ENCODE measurements at places on chromosomes 7 and 10.

DNA sequence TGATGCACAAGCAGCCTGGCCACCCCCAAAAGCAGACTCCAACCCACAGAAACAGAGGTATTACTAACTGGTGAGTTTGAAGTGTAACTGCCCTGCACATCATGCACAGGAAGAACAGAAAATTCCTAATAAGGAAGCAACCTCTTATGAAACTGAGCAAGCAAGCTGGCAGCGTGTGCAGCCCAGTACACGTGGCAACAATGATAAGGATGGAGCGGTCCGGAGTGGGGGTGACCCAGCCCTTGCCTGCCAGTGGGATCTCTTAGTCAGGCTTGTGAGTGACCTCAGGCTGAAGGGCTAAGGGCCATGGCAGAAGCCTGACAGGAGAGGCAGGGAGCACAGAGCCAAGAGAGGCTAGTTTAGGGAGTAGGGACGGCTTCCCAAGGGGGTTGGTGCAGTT lies 22.1 kb upstream of the AOAH start:
- DNase-seq = no peak

- peak; percentile 39 for DNase-seq
Measured at GRCh38 chr7:82443036-82443546, 486 bp downstream of the CACNA2D1 start.

- no peak for DNase-seq
Measured at GRCh38 chr10:80473692-80474596, 19.8 kb downstream of the TSPAN14 start.

DNA sequence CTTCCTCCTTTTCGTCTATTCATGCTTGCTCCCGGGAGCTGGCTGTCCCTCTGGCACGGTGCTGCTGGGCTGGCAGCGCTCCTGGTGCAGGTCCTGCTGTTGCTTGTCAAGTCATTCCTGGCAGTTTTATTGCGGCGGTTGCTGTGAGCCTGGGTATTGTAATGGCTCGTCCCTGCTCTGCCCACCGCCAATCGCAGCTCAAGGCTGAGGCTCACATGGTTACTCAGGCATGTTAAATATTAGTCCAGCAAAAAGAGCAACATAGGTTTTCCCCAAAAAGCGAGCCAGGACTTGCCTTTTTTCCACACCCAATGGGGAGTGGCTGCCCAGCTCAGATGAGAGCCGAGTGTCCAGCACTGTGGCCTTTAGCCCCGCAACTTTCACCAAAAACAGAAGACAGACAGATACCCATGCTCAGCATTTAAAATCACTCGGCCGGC lies 492.9 kb upstream of the FOXK1 start:
- DNase-seq = no peak

GRCh38 chr10:95467162-95467599 lies 94.0 kb downstream of the SORBS1 start:
- DNase-seq = no peak

GRCh38 chr7:70525991-70526390 lies 606.0 kb upstream of the GALNT17 start:
- no peak for DNase-seq

DNA sequence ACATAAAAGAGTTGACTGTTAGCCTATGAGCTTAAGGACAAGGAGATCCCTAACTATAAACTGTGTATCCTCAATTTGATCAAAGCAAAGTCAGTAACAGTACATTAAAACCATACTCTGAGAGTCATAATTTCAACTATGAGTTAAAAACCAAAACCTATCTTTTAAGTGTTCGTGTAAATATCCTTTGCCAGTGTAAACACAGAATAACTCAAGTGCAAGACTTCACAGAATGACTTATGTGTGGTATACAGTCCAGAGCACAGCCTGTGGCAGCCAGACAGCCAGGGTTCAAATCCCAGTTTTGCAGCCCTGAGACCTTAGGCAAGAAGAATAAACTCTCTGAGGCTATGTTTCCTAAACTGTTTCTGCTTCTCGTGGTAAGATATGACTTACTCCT lies 30.3 kb upstream of the NEBL start:
- DNase-seq = no peak

DNA sequence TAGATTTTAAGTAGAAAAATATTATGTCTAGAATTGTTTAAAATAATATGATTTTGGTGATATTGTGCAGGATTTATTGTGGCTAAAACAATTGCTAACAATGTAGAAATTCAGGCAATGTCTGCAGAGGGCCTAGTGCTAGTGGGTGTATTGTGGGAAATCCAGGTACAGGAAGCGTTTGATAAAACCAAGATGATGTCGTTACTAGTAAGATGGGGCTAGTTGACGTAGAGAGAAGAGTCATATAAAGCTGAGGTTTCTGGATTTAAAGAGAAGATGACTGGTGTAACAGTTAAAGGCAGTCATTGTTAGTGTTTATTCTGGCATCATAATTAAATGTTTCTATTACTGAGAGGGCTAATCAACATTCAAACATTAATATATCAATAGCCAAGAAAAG lies 43.5 kb downstream of the ADK start:
- no peak for DNase-seq

DNA sequence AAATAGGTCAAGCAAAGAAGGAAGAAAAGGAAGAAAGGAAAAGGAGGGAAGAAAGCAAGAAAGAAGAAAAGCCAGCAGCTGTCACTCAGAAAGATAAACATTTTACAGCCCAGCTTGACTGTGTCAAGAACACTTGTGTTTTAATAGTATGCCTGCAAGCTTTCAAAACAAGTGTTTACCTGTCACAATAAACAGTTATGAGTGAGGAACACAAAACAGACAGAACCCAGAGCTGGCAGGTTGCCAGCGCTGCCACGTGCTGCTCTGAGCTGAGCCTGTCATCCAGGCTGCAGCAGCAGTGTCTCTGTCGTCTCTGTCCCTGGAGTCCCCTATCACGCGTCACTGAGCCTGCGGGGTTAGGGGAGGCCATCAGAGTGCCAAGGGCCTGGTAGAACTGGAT lies 827.6 kb upstream of the AUTS2 start:
- no peak for DNase-seq

DNA sequence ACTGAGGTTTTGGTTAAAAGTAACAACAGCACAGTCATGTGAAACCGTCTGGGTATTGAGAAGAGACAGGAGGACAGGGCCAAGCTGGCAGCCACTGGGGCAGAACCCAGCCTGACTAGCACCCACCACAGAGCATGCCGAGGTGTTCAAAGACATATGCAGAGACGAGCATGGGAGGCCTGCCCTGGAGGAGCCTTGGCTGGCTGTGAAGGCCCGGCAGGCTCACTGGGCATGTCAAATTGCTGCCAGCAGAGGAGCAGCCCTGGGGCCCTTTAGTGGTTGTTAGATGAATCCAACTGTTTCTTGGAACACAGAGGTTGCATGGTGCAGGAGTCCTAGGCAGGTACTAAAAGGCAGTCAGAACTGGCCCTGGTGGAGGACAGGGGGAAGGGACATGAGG lies 5.0 kb upstream of the GDF2 start:
- no peak for DNase-seq

DNA sequence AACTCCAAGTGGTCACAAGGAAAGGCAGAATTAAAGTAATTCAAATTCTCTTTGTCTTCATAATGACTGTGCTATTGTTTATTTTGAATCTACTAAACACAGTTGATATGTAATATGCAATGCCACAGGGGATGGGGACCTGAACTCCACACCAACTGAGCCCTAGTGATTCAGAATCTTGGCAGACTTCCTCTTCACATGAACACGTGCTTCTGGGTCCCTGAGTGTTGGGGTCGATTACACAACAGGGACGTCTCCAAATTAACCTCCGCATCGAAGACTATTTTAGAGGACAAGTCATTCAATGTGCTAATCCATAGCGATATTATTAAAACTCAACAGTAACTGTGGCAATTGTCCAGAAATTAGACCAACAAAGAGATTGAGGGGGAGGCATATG lies 95.3 kb upstream of the CARD11 start:
- no peak for DNase-seq

GRCh38 chr10:25565570-25565969 lies 368.5 kb upstream of the MYO3A start:
- DNase-seq = no peak

DNA sequence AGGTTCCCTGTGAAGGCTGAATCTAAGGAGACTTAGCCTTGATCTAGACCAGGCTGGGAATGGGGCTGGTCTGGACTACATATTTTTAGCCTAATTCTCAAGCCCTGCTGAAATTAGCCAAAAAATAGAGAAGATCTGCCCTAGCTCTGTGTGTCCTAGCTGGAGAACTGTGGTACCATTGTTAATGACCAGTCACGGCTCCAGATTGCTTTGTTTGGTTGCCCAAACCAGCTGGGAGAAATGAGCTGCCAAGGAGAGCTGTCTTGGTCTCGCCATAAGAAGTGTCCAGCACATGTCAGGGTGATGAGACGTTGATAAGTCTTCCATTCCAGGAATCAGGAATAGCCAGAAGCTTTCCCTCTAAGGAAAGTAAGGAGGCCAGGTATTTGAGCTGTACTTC lies 20.7 kb downstream of the GBX1 start:
- DNase-seq = no peak

GRCh38 chr7:3914051-3914775 lies 613.2 kb downstream of the SDK1 start:
- DNase-seq = no peak

GRCh38 chr10:95741807-95742467 lies 14.0 kb upstream of the ENTPD1 start:
- DNase-seq = peak; percentile 81

DNA sequence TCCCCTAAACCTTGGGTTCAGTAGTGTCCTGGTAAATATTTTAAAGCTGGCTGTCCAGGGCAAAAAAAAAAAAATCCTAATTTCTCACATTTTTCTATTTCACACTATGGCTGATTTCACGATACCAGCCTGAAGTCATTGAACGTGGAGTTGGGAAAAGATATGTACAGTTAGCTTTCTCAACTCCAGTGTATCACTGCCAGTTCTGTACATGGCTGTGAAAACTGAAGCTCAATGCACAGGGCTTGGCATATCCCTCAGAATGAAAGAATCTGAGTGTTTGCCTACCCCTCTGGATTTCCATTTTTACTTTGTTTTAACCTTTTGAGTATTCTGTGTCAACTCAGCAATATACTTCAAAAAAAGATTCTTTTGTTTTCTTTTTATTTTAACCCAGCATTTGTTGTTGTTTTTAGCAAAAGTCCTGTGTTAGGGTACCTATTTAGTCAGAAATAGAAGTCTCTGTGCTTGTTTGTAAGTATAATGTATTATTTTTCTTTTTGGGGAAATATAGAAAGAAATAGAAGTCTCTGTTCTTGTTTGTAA lies 274.5 kb downstream of the ADK start:
- DNase-seq = no peak

- DNase-seq = peak; percentile 80
Measured at GRCh38 chr10:29691564-29692072, 56.8 kb upstream of the SVIL start.

DNA sequence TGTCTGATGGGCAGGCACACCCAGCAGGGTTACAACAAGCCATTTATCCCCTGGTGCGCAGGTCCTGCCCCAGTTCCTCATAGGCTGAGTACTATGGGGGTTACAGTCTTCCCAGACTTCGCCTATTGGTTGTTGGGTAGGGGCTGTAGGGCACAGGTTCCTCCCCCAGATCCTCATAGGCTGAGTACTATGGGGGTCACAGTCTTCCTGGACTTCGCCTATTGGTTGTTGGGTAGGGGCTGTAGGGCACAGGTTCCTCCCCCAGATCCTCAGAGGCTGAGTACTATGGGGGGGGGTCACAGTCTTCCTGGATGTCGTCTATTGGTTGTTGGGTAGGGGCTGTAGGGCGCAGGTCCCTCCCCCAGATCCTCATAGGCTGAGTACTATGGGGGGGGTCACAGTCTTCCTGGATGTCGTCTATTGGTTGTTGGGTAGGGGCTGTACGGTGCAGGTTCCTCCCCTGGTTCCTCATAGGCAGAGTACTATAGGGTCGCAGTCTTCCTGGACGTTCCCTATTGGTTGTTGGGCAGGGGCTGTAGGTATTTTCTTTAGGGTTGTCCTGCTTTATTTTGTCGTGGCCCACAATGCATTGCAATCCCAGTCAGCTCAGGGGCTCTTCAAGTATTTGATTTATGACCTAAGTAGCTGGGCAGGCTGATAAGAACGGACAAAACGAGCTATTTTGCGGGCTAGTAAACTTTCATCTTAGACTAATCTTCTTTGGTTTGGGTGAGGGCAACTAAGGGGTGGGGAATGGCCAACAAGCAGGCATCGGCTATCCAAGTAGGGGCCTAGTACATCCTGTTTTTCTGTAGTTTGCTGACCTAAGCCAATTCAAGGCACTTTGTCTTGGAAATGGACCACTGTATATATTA lies 3.4 kb downstream of the LRRC27 start:
- DNase-seq = no peak

GRCh38 chr10:22959950-22960349 lies 32.1 kb downstream of the ARMC3 start:
- DNase-seq = no peak

DNA sequence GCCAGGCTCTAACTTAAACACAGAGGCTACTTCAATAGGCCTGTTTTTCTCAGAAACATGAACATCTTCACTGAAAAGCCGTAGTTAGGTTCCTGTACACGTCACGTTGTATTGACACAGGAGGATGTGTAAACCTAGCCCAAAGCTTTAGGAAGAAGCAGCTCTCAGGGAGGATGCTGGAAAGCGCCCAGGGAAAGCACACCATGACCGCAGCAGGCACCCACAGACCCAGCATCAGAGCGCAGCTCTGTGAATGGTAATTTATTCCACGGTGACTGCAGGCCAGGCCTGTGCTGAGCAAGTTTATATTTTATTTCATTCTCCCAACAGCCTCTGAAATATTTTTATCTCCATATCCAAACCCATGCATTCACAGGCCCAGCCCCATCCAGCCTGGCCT lies 51.1 kb downstream of the ASB13 start:
- no peak for DNase-seq

DNA sequence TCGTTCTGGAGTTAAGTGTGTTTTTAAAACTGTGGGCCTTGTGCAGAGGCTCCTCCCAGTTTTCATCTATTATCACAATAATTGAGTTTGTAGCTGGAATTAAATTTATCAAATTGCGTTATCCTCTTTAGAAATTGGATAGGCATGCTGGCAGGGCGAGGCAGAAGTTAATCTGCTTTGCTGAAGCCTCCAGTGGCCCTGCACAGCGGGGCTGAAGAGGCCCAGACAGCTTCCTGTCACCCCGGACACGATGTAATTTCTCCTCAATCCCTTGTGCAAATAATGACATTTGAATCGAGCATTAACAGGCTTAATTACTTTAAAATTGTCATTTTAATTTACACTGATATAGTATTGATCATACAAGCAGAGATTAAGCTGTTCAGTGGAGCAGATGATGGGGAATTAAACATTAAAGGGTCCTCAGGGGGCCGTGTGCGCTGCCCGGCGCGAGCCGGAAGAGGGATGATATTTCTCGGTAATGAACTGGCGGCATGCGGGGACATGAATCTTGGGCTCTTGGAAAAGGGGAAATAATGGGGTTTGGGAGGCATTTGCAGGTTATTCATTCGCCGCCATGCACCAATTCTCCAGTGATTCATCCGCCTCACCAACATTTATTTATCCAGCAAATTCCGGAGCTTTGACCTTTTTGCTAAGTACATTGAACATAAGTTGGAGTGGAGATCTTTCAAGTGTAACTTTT lies 118.5 kb downstream of the NKX6-2 start:
- DNase-seq = no peak

DNA sequence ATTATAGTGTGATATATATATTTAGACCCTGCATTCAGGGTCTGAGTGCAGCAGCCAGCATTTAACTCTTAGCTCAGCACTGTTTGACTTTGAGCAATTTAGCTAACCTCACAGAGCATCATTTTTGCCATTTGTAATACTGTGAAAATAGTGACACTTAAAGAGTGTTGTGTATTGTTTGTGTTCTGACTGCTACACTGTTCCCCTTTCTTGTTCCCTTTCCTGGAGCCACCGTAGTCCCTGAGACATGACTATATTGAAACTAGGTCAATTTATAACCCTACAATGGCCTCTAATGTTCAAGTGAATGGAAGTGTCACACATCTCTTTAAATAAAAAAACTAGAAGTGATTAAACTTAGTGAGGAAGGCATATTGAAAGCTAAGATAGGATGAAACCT lies 20.3 kb upstream of the CD36 start:
- no peak for DNase-seq

All from kidney capillary endothelial cell (primary cell).